ENCODE measurements at places on chromosomes 13 and 19.

- no peak for DNase-seq
Measured at GRCh38 chr13:46995874-46996273, 99.0 kb upstream of the HTR2A start.

DNA sequence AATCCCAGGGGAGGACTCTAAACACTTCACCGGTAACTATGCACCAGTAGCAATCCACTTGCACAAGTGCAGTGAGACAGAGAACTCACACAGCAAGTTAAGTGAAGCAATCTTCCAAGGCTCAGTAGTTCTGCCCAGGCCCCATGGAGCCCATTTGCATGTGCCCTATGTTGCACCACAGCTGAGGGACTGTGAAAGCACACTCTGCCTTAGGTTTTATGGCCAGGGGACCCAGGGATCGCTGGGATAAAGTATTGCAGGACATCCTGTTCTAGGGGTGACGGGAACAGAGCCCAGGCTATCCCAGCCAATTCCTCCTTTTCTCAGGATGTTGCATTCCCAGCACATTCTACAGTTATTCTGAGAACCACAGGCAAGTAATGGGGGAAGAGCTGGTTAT is 6.0 kb upstream of the AMER2 start:
- no peak for DNase-seq

- no peak for DNase-seq
Measured at GRCh38 chr19:57075801-57076492, 43.8 kb upstream of the USP29 start.

DNA sequence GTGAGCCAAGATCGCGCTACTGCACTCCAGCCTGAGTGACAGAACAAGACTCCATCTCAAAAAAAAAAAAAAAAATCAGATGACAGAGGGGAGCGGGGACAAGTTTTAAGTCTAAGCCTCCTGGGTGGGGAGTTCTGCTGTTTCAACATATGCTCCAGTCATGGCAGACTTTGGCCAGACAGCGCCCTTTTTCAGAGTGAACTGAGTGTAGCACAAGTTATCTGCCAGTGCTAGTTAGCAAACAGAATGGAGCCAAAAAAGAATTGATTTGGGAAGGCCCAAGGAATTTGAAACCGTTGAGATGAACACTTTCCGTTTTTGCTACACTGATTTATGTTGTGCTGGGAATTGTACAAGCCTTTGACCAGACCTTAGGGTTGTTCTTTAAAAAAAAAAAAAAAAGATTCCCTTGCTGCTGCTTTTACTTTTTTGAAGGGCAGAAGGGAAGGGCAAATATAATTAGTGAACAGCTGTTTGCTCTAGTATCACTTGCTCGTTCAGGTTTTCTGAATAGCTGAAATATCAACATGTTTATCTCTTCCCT is 5.7 kb downstream of the ACTN4 start:
- DNase-seq, result no peak

DNA sequence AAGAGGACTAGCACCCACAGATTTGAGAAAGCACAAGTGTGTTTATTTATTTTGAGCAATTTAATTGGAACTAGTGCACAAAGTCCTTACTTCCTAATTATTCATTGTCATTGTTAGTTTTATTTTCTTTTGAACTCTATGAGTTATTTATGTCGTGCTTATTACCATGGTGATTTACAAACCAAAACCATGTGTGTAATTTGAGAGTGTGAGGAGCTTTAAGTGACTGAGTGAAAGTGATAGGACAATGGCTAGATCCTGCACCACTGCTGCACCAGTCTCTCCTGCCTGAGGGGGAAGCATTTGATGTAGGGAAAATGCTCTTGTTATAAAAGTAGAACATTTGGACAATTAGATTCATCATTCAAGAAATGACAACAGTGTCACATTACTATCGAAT is 172.3 kb upstream of the KLF12 start:
- no peak for DNase-seq

DNA sequence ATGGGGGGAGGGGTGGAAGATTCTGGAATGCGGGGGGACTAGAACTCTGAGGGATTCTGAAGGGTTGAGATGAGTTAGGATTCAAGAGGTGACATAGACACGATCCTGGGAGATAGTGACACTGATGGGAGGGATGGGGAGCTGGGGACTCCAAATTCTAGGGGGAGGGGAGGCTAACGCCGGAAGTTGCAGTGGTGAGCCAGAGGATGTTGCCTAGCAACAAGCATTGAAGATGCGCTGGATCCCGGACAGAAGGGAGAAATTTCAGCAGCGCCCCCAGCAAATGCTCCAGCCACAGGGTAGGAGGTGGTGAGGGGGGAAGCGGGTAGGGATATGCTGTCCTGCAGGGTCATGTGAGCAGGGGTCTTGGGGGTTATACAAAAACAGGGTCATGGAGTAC is 6.9 kb upstream of the LTBP4 start:
- no peak for DNase-seq

Measured in D341Med (cell line).